T-helper 2 cell treated with Interferon-gamma antibody and Interleukin-4, amounts not matched to agents 5 μg/mL and 100 μg/mL, for 36 hours (primary cell): ENCODE measurements at places on chromosomes 12 and 14.

- no peaks in the 10 kb centered on the region for H3K36me3 ChIP-seq
- H3K4me1 ChIP-seq = no peaks in the 10 kb centered on the region
- H3K27ac ChIP-seq = no peak overlapping the region
- H3K4me3 ChIP-seq = no peak overlapping the region
These were observed 155.4 kb upstream of the ARHGAP5 start for GRCh38 chr14:31921721-31922120.

- no peaks in the 10 kb centered on the region for H3K27me3 ChIP-seq
- no peak for DNase-seq
- H3K27ac ChIP-seq = no peak overlapping the region
- H3K4me1 ChIP-seq = peaks cover 12% of the 10 kb centered on the region
- peaks cover 38% of the 10 kb centered on the region for H3K36me3 ChIP-seq
These were observed 50.5 kb downstream of the PLXNC1 start for GRCh38 chr12:94198872-94199271.

GRCh38 chr12:75505706-75506312, 5.6 kb downstream of the KRR1 start:
- no peak overlapping the region for H3K4me3 ChIP-seq
- no peak for DNase-seq
- H3K36me3 ChIP-seq = peaks cover 41% of the 10 kb centered on the region

DNA sequence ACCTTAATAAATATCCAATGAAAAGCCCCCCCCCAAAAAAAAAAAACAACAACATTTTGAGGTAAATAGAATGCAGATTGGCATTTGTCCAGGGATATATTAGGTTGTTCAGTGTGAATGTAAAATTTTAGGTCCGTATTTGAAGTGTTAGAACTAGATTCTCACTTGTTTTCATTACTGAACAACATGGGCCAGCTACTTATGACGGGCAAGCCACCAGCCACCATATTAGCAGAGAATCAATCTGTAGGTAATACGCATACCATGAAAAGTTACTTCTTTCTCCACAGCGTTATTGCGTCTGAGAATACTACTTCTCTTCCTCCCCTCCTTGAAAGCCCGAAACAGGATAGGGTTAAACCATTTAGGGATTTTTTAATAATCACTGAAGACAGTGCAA, 5.4 kb downstream of the FLRT2 start:
- H3K36me3 ChIP-seq = peaks cover 2% of the 10 kb centered on the region
- H3K27ac ChIP-seq = no peak overlapping the region
- peaks cover 9% of the 10 kb centered on the region for H3K4me1 ChIP-seq
- no peak for DNase-seq

DNA sequence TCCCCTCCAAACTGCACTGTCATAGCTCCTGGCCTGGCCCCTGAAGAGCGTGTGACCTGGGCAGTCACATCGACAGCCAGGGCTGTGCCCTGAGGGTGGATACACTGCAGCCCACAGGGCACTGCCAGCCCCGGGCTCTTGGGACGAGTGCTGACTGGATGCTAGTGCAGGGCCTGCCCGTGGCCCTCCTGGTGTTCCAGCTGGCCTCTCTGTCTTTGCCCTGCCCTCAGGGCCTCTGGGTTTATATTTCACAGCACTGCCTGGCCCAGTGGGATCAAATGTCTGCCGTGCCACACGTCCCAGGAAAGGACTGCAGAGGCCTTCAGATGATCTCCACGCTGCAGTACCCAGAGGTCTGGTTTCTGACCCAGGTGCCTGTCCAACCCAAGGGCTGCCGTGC, 10.1 kb upstream of the CCDC197 start:
- H3K4me3 ChIP-seq = no peak overlapping the region
- H3K27ac ChIP-seq = no peak overlapping the region
- no peaks in the 10 kb centered on the region for H3K27me3 ChIP-seq
- no peak for DNase-seq
- H3K4me1 ChIP-seq = peaks cover 6% of the 10 kb centered on the region

GRCh38 chr12:124695861-124696260, 128.4 kb upstream of the NCOR2 start:
- no peak for DNase-seq
- no peak overlapping the region for H3K4me3 ChIP-seq
- peaks cover 7% of the 10 kb centered on the region for H3K4me1 ChIP-seq
- H3K27ac ChIP-seq = no peak overlapping the region
- H3K36me3 ChIP-seq = no peaks in the 10 kb centered on the region

- H3K27ac ChIP-seq = peak overlapping the region; percentile 62
- no peak overlapping the region for H3K4me3 ChIP-seq
- H3K4me1 ChIP-seq = peaks cover 32% of the 10 kb centered on the region
- DNase-seq = no peak
These were observed 12.1 kb upstream of the PNMA1 start for GRCh38 chr14:73726025-73726961.

- H3K4me3 ChIP-seq = peak overlapping the region; percentile 80
- no peak overlapping the region for H3K27ac ChIP-seq
- peak; percentile 39 for DNase-seq
- peaks cover 23% of the 10 kb centered on the region for H3K4me1 ChIP-seq
These were observed 833 bp upstream of the BHLHE41 start for GRCh38 chr12:26125400-26126339.

- H3K36me3 ChIP-seq = no peaks in the 10 kb centered on the region
- H3K4me3 ChIP-seq = no peak overlapping the region
- no peak overlapping the region for H3K27ac ChIP-seq
These were observed 134.7 kb upstream of the RFLNA start for GRCh38 chr12:124160097-124160756.

- H3K4me1 ChIP-seq = no peaks in the 10 kb centered on the region
- no peak overlapping the region for H3K27ac ChIP-seq
- H3K27me3 ChIP-seq = no peaks in the 10 kb centered on the region
These were observed 101.9 kb downstream of the GAS2L3 start for GRCh38 chr12:100675432-100675831.

- DNase-seq = no peak
- H3K27ac ChIP-seq = no peak overlapping the region
- no peaks in the 10 kb centered on the region for H3K27me3 ChIP-seq
- no peak overlapping the region for H3K4me3 ChIP-seq
These were observed 10.8 kb downstream of the PITPNM2 start for GRCh38 chr12:123139926-123140675.

DNA sequence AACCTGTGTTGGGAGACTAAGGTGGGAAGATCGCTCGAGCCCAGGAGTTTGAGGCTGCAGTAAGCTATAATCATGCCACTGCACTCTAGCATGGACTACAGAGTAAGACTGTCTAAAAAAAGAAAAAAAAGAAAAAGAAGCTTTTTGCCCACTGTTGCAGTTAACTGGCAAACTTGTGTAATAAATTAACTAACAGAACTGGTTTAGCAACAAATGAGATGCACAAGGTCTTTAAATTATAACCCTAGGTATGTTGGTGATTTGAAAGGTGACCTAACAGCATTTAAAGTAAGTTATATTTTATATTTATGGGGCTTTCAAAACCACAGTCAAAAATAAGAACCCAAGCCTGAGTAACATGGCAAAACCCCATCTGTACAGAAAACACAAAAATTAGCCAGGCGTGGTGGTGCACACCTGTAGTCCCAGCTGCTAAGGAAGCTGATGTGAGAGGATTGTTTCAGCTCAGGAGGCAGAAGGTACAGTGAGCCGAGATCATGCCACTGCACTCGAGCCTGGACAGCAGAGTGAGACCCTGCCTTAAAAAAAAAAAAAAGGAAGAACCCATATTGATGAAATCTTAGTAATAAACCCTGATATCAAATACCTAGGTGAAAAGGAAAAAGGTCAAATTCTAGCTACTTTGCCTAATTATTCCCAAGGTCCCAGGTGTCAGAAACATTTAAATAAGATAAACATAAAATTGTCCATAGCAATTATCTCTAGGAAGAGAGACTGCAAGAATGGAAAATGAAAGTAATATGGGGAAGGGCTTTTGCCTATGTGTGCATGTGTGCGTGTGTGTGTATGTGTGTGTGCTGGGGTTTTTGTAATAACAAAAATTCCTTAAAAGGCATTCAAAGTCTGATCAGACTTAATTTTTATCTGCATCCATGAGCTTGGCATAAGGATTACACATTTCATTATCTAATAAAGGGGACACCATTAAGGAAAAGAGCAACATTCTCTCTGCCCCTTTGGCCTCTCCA, 15.4 kb downstream of the SYNE2 start:
- H3K4me3 ChIP-seq = peak overlapping the region; percentile 51
- H3K36me3 ChIP-seq = peaks cover 25% of the 10 kb centered on the region
- H3K27ac ChIP-seq = peak overlapping the region; percentile 41
- peaks cover 16% of the 10 kb centered on the region for H3K27me3 ChIP-seq
- peaks cover 48% of the 10 kb centered on the region for H3K4me1 ChIP-seq

DNA sequence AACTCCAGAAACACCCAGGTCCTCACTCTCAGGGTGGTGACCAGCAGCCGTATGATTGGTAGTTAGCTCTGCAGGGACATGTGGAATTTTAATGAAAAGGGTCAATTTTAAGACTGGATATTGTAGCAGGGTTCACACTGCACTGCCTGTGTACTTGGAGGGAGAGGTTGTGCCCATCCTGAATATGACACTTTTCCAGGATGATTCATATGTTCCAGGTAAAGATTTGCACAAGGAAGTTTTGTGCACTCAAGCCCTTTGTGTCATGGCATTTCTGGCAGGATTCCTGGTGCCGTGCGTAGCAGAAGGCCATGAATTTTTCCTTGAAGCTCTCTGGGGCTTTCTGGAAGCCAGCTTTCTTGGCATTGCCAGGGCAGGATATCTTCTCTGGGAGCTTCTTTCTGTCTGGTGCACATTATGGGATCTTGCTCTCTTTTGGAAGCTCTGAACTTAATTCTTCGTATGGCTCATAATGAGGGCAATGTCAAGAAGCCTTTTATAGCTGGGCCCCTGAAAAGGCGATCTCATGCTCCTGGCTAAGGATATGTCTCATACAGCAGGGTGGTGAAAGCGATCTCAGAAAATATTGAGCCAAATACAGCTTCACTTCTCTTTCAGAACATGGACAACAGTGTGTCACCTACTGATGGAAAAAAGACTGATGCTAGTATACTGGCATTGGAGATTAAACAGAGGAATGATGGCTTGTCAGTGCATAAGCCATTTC, 1133.9 kb downstream of the AACS start:
- H3K27me3 ChIP-seq = no peaks in the 10 kb centered on the region
- DNase-seq = no peak
- no peak overlapping the region for H3K4me3 ChIP-seq
- H3K27ac ChIP-seq = no peak overlapping the region

DNA sequence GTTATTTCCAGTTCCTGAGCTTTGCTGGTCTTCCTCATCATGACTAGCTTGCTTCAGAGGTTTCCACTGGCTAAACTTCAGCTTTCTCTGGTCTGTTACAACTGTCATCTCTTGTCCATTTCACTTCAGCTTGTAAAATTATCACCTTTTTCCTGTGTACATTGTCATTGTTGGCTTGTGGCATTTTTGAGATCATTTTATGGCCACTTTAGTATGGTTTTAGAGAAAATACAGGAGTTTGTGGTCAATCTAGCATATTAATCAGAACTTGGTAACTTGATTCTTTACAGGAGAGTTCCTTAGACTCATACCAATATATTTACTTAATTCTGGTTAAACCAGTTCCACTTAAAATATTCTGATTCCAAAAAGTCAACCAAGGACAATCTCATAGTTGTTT, 235.9 kb upstream of the KITLG start:
- no peak overlapping the region for H3K27ac ChIP-seq
- no peak for DNase-seq
- no peaks in the 10 kb centered on the region for H3K27me3 ChIP-seq
- H3K4me1 ChIP-seq = no peaks in the 10 kb centered on the region
- H3K36me3 ChIP-seq = no peaks in the 10 kb centered on the region
- no peak overlapping the region for H3K4me3 ChIP-seq

GRCh38 chr14:79328863-79329262, 882.4 kb downstream of the DIO2 start:
- H3K27me3 ChIP-seq = no peaks in the 10 kb centered on the region
- no peak overlapping the region for H3K27ac ChIP-seq
- H3K4me3 ChIP-seq = no peak overlapping the region
- DNase-seq = no peak
- no peaks in the 10 kb centered on the region for H3K36me3 ChIP-seq
- H3K4me1 ChIP-seq = no peaks in the 10 kb centered on the region

DNA sequence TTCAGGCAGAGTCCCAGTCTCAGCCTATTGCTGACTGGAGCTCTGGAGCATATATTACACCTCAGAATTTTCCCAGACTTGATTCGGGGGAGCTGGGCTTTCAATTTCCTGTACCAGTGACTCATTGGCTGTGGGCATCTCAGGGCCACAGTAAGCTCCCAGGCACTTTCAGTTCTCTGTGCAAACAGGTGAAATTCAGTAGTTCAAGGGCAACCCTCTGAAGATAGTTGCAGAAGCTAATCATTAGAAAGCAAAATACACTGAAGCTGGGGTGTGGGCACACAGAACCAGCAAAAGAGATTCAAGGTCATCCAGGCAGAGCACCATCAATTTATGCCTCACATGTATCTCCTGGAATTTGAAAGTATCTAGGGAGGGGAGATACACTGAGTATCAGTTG, 8.1 kb upstream of the NIN start:
- H3K36me3 ChIP-seq = no peaks in the 10 kb centered on the region
- H3K27me3 ChIP-seq = peaks cover 3% of the 10 kb centered on the region
- peaks cover 18% of the 10 kb centered on the region for H3K4me1 ChIP-seq
- no peak for DNase-seq
- no peak overlapping the region for H3K4me3 ChIP-seq

GRCh38 chr12:52335598-52336262, 14.5 kb upstream of the KRT83 start:
- DNase-seq = no peak
- H3K4me1 ChIP-seq = peaks cover 3% of the 10 kb centered on the region
- no peaks in the 10 kb centered on the region for H3K27me3 ChIP-seq
- H3K27ac ChIP-seq = no peak overlapping the region

- H3K27me3 ChIP-seq = peaks cover 25% of the 10 kb centered on the region
- no peaks in the 10 kb centered on the region for H3K36me3 ChIP-seq
- no peak overlapping the region for H3K27ac ChIP-seq
- H3K4me3 ChIP-seq = no peak overlapping the region
- no peaks in the 10 kb centered on the region for H3K4me1 ChIP-seq
These were observed 340.2 kb downstream of the MED13L start for GRCh38 chr12:115936997-115937916.

DNA sequence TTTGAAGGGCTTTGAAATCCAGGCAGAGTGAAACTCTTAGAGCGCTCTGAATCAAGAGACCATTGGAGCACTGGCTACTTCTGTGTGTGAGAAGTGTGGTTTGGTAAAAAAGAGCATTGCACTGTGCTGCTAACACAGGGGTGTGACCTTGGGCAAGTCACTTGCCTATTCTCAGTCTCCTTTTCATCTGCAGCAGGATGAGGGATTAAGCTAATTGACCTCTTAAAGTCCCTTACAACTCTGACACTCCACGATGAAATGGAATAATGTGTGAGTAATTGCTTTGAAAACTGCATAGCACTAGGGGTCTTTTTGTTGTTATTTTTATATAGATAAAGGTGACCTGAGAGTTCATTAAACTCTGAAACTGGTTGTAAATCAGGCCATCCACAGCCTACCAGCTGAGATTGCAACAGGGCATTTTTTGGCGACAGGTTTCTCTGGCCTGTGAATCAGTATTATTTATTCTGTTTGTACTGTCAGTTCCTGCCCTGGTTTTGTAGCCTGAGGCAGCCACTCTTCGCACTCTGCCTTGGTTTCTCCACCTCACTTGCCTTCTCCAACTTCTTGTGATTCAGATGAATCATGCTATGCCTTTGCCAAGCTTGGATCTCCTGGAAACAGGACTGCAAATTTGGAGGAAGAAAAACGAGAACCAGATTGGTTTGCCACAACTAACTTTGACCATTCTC, 159.9 kb upstream of the PARP11 start:
- no peak overlapping the region for H3K4me3 ChIP-seq
- H3K4me1 ChIP-seq = peaks cover 10% of the 10 kb centered on the region
- H3K27me3 ChIP-seq = peaks cover 43% of the 10 kb centered on the region
- H3K27ac ChIP-seq = no peak overlapping the region
- no peak for DNase-seq

- peaks cover 5% of the 10 kb centered on the region for H3K27me3 ChIP-seq
- no peaks in the 10 kb centered on the region for H3K36me3 ChIP-seq
- H3K27ac ChIP-seq = no peak overlapping the region
- no peaks in the 10 kb centered on the region for H3K4me1 ChIP-seq
These were observed 332.7 kb downstream of the CACNA1C start for GRCh38 chr12:2385529-2385928.
